Stimulated activated CD8-positive, alpha-beta memory T cell treated with anti-CD3 and anti-CD28 coated beads, Interleukin-12 subunit alpha, Interleukin-12 subunit beta, amount 100 ng/mL, for 4 hours (primary cell): ENCODE measurements at places on chromosomes 6 and 20.

DNA sequence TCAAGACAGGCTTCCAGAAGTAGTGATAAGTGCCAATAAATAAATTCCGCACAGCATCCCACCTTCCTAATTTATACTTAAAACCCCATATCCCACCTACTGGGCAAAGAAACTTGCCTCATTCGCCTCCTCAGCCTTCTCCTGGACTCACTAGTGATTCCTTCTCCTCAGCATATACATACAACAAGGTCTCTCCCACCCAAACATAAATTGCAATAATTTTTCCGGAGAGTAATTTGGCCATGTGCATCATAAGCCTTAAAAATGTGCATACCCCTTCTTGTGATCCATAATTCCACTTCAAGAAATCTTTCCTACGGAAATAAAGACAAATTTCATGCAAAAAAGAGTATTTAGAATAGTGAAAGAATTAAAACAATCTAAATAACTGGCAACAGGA, 26.8 kb downstream of the RANBP9 start:
- DNase-seq, result no peak

DNA sequence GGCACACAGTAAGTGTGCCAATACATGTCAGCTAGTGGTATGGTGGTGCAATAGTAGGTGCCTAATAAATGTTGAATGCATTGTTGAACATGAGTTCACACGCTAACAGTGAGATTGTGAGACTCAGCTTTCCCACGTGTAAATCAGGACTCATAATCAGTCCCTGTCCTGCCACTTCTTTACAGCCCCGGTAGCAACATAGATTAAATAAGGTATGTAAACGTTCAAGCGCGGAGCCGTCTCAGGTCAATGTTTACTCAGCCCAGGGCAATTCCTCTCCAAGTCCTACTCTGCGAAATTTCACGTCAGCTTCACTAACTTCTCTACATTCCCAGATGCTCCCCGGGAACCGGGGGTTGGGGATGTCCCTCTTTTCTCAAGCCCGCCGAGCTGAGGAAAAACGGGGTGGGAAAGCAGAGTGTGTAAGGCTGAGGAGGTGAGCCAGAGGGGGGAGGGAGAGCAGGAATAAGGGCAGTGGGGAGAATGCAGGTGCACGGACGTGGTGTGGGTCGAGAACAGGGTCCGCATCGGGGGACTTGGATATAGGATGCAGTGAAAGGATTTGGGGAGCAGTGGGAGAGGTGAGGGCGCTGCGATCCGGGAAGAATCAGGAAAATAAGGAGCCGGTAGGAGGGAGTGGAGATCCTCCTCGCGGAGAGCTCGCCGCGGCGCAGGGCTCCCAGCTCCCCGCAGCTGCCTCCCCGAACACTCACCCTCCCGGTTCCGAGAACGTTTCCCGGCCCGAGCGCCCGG, 544 bp upstream of the TP53INP2 start:
- DNase-seq, result no peak

DNA sequence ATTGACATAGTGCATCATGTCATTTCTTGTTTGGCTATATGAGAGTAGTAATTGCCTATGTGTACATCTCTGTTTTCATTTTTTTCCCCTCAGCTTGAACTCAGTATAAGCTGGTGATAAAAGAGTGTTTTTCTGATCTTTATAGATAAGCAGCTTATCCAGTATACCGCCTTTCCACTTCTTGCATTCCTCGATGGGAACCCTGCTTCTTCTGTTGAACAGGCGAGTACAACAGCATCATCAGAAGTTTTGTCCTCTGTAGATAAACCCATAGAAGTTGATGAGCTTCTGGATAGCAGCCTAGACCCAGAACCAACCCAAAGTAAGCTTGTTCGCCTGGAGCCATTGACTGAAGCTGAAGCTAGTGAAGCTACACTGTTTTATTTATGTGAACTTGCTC, 32.3 kb downstream of the HSF2 start:
- DNase-seq, result no peak

DNA sequence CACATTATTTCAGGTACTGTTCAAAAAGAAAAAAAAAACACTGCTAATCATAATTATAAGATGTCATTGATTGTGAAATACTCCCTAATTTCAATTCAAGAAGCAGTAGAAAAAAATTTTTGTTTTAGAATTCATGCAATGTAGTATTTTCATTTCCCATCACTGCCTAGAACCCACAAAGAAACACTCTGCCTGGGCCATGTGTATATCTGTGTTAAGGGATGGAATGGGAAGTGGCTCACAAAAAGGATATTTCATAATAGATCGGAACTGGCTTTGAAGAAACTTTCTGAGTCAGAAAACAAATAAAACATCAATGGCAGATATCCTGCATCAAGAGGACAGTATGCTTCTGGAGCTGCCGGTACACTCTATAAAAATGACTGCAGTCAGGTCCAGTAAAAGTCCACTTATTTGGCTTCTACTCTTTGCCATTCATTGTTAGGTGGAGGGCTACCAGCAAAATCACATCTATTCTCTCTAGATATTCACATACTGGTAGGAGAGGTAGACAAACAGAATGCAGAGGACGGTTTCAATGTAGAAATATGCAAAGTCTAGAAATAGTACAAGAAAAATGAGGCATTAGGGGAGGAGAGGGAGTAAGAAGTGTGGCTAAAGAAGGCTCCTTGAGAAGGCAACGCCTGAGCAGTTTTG, 135.0 kb upstream of the TNFAIP3 start:
- no peak for DNase-seq

DNA sequence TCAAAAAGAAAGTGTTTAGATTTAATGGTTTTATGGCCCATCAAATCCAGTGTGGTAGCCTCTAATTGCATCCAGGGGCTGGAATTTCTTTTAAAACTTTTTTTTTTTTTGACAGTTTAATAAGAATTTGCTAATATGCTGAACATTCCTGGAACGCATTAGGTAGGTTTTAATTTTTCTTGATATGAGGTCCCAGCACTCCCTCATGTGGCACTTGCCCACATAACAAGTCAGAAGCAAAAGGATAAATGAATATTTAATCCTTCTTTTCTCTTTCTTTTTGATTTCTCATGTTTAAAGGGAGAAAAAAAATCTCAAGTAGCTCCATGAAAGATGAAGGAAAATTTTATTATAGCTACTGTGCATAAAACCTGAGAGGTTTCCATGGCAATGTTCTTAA, 13.5 kb downstream of the HAO1 start:
- no peak for DNase-seq
